NCI-H1105 (cell line): ENCODE measurements at places on chromosomes 2 and 18.
A peak's percentile ranks its signal among the peaks of the same experiment; 100 is the strongest.

- no peak for DNase-seq
These were observed 88.4 kb downstream of the LYPD1 start for GRCh38 chr2:132581591-132581990.

- DNase-seq = no peak
These were observed 112.2 kb upstream of the NABP1 start for GRCh38 chr2:191565647-191566198.

DNA sequence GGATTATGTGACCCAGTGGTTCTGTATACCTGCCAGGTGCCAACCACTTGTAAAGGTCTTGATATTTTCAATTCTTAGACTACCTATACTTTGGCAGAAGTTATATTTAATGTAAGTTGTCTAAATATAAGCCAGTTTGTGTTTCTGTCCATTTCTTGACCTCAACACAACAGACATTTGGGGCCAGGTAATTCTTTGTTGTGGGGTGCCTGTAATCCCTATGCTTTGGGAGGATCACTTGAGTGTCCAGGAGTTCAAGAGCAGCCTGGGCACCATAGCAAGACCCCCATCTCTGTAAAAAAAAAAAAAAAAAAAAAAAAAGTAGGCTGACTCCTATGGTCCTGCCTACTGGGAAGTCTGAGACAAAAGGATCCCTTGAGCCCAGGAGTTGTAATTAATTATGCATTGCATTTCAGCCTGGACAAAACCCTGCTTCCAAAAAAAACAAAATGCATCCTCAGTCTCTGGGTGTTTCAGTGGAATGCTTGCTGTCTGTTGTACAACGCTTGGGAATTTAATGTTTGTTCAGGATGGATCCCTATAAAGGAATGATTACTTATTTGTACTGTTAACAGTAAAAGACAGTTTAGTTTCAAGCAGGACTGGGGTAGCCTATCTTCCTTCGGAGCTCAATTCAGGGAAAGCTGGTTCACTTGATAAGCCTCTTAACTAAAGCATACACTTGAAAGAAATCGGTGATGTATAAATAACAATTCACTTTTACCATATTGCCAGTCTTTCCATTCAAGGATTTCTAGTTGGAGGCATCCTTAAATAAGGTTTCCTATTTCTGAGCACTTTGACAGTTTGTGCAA, 3.4 kb downstream of the RPS27A start:
- DNase-seq = no peak

- DNase-seq = peak; percentile 15
These were observed 123.5 kb downstream of the PRKRA start for GRCh38 chr2:178327516-178327915.

GRCh38 chr2:197113275-197113711, 186.8 kb upstream of the PGAP1 start:
- DNase-seq = no peak

DNA sequence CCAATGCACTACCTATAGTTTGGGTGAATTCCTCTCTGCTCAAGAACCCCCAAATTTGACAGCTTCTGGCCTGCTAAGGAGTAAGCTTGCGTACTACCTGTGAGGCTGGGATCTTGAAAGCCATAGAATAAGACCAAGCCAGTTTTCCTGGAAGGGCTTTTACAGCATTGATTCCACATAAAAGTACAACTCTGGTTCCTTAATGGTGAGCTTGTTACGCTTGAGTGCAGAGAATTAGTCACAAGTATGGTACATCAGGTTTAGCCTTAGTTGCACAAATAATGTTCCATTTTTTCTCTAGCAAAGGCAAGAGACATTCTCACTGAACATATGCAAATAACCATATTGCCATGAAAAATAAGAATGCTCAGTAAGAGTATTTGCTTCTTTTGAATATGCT, 39.1 kb upstream of the STK39 start:
- DNase-seq = no peak

DNA sequence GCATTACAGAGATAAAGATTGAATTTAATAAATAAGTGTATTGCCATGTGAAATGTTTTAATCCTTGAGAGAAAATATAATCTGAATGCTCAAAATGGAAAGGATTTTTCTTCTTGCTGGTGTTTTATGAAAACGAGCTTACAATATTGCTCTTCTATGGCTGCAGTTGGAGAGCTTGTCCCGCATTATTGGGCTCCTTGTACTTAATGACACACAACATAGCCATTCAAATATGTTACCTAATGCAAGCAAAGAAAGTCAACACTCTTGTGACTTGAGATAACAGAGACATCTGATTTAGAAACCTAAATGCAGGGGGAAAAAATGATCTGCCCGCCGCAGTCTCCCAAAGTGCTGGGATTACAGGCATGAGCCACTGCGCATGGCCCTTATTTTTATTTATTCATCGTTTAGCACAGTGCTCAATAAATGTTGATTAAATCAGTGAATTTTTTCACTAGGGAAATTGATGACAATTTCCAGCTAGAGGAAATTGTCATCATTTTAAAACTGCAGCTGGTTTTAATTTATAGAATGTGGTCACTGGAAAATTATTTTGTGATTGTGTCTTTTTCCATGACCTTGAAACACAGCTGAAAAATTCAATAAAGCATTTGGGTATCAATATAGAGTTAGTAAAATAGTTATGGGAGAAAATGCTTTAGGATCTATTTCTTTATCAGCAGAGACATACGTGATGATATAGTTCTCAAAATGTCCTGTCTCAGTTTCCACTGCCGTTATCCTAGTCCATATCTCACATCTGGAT, 2.4 kb upstream of the PRKD3 start:
- no peak for DNase-seq

DNA sequence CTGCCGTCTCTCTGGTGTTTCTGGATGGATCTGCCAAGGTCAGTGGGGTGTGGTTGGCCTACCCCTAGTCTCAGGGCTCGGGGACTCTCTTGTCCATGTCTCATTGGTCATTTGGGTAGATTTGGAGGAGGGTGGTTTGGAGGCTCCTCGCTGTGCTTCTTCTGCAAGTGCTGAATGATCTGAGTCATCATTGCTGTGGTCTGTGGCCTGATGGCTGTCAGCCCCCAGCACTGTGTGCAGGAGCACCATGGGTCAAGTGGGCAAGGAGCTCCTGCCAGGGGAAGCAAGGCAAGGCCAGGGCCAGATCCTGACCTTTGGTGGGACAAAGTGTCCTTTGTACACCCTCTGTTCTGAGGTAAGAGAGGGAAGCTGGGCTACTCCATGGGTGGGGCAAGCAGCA, 221.8 kb downstream of the FHOD3 start:
- no peak for DNase-seq
